ENCODE measurements at places on chromosomes 7 and 10.

GRCh38 chr7:17105701-17106100, 192.8 kb upstream of the AHR start:
- no peak for DNase-seq

GRCh38 chr10:80522756-80523363, 14.8 kb upstream of the SH2D4B start:
- DNase-seq, result no peak

GRCh38 chr7:33432821-33433220, 303.5 kb downstream of the BBS9 start:
- DNase-seq, result no peak

- peak; percentile 86 for DNase-seq
These were observed 140.4 kb upstream of the NAMPT start for GRCh38 chr7:106425017-106425719.

DNA sequence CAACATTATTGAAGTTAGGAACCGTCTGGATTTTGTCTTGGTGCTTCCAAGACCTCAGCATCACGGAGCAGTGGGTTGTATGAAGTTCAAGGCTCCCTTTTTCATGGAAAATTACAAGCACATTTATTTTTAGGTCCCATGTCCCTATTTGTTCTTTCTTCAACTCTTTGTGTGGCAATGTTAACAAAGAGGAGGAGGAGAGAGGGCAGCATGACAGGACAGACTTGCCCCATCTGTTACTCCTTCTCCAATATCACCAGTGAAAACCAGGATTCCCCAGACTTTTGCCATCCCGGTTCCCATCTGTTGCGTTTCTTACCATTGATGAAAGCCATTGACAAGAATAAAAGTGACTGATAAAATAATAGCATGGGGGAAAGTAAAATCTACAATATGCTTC, 28.6 kb downstream of the EEPD1 start:
- DNase-seq, result no peak

DNA sequence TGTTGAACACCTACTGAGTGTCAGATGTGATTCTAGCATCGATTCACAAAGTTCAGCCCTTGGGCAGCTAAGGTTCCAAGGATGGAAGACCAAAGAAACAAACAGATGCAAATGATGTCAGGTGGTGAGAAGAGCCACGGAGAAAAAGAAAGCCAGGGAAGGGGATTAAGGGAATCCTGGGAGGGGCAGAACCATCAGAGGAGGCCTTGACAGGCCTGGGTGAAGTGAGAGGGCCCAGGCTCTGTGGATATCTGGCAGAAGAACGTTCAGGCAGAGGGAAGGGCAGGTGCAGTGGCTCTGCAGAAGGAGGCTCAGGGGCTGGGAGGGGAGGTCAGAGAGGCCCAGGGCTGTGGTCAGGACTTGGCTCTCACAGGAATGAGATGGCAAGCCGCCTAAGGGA, 90.4 kb downstream of the C10orf105 start:
- DNase-seq, result no peak

DNA sequence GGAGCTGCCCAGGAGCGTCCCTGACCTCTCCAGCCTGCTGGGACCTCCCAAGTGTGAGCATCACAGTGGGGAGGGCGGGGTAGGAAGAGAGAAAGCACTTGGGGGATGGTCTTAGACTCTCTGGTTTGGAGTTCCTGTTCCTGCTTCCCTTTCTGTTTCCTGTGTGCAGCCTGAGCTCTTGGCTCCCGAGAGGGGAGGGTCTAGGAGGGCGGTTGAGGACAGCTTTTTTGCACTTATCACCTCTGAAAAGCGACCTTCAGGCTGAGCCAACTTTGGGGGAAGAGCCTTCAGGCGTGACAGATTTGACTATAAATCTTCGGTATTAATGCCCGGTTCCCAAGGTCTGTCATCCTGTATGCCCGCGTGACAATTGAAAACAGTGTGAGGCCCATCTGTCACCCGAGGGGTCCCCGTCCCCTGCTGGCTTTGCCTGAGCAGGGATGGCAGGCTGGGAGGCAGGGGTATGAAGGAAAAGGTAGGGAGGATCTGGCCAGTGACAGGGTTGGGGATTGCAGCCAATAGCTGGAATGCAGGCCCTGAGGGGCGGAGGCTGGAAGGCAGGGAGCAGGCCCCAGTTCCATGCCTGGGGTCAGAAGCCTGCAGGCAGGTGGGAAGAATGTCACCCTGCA, 78.6 kb downstream of the CDH23 start:
- no peak for DNase-seq

GRCh38 chr10:13892001-13892491, 305.3 kb downstream of the PRPF18 start:
- no peak for DNase-seq

GRCh38 chr7:96997512-96998032, 7.8 kb upstream of the DLX6 start:
- DNase-seq, result no peak

- DNase-seq, result no peak
These were observed 401.4 kb downstream of the TNS3 start for GRCh38 chr7:47180516-47180826.

GRCh38 chr7:159146084-159146858, 1.6 kb upstream of the VIPR2 start:
- no peak for DNase-seq

- peak; percentile 46 for DNase-seq
These were observed 19.5 kb downstream of the EN2 start for GRCh38 chr7:155477476-155477875.

GRCh38 chr7:149430192-149430591, 30.7 kb downstream of the ZNF777 start:
- no peak for DNase-seq

DNA sequence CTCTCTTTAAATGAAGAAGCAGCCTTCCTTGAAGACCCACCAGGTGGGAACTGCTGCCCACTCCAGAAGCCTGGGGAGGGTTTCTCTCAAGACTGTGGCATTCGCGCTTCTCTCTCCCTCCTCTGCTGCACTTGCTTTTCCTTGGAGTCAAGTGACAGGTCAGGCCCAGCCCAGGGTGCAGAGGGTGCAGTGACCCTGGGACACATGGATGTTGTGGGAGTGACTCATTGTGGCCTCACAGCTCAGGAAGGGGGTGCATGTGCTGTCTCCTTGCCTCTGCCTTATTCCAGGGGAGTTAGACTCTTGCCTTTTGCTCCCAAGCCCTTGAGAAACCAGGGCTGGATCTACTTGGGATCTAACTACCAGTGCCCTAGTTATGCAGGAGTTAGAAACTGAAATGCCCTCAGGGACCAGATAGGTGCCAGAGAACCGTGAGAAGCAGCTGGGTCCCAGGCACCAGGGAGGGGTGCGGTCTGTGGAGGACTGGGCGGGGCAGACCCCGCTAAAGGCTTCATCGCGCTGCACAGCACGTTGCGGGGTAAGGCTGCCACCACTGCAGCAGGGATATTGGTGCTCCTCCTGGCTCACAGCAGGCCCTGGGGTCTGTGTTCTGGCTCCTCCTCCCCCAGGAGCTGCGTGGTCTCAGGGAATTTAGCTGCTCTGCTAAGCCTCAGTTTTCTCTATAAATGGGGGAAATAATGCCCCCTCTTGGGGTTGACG, 11.4 kb downstream of the FAM241B start:
- no peak for DNase-seq

DNA sequence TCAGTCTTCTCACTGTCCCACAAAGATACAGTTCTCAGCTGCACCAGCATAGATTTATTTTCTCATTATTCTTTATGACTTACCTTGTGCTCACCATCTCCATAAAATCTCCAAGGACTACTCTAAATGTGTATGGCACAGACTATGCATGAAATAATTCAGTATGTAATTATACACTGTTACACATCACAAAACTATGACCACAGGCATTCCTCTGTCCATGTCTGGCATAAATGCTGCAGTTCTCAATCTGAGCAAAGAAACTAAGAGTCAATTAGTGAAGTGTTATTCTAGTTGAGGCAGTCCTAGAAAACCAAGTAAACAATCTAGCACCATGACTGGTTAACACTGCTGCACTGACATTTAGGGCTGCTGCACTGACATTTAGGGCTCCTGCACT, 2.7 kb downstream of the CYCS start:
- no peak for DNase-seq

- DNase-seq, result no peak
These were observed 381.3 kb upstream of the NFE2L3 start for GRCh38 chr7:25770670-25771069.

DNA sequence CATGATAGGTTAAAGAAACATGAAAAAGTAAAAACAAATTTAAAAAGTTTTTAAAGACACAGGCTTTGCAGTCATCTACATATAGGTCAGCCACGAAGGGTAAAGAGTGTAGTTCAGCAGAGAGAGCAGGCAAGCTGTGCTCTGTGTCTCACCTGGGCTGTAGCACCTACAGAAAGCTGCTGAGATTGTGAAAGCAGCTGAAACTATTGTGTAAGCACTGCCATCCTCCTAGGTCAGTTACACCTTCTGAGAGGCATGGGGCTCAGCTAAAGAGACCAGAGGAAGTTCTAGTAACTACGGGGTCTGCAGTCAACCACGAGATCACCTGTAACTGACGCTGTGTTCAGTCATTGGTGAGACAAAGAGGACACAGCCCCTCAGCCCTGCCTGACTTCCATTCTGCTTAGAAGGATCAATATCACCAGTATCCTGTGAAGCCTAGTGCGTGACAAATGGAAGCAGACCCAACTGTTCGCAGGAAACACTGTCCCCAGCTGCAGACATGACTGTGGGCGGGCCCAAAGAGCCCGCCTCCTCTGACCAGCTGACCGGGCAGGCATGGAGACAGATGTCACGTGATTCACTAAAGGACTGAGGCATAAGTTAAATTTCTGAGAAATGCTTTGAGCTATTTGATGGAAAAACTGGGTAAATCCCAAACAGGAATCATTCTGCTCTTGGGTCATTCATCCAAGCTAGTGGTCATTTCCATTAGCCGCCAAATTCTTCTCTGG, 87.9 kb downstream of the EBF3 start:
- no peak for DNase-seq

DNA sequence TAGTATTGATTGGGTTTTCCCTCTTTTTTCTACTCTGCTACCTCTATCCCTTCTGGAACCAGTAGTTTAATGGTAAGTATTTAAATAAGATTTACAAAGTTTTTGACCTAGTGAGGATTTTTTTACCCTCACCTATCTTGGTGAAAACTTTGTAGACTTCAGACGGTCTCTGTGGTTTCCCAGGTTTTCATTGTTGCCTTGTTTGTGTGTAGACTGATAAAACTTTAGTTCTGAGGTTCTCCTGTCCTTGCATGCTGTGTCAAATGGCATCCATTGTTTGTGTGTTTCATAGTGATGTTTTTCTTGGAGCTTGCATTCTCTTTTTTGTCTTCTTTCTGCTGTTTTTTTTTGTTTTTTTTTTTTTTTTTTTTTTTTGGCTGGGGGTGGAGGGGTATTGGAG, 22.6 kb downstream of the ZNRF2 start:
- no peak for DNase-seq

- DNase-seq, result no peak
These were observed 84.2 kb downstream of the CACNA2D1 start for GRCh38 chr7:82359426-82359825.

DNA sequence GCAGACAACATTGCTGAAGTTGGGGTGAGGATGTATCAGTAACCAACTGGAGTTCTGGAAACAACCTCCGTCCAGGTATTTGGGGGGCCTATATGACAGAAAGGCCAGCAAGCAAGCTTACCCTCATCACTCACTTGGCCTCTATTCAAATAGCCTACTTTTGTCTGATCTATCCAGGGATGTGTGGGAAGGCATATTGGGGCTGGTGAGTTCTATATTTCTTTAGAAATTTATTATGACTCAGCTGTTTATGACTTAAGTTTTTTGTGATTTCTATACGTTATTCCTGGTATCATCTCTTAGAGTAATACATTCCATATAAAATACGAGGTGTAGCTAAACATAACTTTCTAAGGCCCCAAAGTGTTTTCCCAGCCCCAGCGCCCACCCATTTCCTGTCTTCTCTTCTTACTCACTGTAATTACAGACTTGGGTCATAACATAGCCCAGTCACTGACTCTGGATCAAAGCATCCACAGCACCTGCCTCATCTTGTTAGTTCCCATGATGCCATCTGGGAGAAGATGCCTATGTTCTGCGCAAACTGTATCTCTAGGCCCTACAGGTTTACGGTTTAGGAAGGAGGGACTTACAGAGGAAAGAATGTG, 18.1 kb downstream of the GARS1 start:
- DNase-seq, result no peak

DNA sequence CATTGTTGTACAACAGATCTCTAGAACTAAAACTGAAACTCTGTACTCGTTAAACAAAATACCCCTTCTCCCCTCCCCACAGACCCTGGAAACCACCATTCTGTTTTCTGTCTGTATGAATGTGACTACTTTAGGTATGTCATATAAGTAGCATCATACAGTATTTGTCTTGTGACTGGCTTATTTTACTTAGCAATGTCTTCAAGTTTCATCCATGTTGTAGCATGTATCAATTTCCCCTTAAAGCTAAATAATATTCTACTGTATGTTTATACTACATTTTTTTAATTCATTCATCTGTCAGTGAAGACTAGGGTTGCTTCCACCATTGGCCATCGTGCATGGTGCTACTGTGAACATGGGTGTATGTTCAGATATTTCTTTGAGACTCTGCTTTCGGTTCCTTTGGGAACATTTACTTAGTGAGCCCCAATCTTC, 71.2 kb upstream of the RPA3 start:
- peak; percentile 11 for DNase-seq

DNA sequence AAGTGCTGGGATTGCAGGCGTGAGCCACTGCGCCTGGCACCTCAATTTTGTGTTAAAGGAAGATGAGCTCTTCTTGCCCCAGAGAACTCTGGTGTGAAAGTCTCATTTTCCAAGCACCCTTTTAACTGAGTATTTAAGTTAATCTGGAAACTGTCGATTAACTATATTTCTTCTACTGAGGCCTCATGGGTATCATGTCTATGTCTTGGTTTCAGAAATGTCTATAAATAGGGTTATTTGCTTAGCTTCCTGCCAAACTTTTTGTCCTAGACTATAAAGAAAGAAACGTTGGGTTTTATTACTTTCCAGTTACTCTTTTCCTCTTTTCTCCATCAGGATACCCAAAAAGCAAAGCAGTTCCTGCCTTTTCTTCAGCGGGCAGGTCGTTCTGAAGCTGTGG, 102.4 kb downstream of the LRRC4 start:
- DNase-seq, result no peak

DNA sequence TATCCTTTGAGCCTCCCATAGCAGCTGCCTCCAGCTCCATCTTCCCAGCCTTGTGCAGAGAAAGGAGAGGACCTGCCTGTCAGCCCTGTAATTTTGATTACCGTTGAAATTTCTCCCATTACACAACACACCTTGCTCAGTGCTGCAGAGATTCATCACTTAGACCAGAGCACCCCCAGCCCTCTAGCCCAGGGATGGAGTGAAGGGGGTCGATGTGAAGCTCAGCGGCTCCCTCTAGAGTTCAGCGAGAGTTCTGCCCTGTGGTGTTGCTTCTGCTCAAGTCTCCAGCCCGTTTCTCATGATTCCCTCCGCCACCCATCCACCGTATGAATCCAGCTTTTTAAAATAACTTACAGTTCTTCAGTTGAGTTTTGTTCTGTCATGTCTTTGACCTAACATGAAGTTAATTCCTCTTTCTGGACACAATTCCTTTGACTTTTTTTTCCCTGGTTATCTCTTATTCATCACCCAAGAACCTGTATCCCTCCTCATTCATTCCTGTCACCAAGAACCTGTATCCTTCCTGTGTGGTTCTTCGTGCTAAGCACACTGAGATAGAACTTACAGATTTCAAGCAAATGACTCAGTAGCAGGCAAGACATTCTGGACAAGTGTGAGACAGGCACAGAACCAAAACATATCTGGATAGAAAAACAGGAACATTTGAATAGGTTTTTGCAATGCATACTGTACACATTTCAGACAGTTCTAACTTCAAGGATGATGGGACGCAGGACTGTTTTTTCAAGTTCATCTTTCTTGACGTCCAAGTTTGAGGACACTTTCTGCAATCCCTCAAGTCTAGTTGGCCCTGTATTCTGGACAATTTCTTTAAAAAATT, 35.0 kb upstream of the ZNF32 start:
- DNase-seq, result peak; percentile 27

GRCh38 chr7:164882-165660, 27.3 kb upstream of the FAM20C start:
- no peak for DNase-seq

All from activated T-cell treated with anti-CD3 and anti-CD28 coated beads, Interleukin-2, amount 50 U/mL, for 72 hours (primary cell).